ENCODE measurements at places on chromosomes 3 and 15.
A peak's percentile ranks its signal among the peaks of the same experiment; 100 is the strongest.

DNA sequence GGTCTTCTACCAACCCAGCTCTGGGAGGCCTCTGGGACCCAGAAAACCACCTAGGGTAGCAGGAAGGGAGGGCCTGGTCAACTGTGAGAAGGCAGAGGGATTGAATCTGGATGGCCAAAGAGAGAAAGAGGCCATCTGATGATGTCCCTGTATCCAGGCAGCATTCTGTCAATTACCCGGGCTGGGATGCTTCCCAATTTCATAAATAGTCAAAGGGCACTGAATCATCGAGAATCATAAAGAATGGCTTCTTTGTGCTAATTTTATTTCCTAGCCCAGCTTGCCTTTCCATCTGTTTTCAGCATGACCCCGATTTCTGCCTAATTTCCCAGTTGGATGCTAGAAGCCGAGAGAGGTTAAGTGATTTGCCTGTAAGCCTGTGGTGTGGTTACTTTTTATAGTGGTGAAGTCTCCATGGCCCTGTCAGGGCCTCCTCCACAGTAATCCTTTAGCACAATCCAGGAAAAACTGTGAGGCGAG is 129.2 kb downstream of the FAM43A start:
- no peak for DNase-seq

DNA sequence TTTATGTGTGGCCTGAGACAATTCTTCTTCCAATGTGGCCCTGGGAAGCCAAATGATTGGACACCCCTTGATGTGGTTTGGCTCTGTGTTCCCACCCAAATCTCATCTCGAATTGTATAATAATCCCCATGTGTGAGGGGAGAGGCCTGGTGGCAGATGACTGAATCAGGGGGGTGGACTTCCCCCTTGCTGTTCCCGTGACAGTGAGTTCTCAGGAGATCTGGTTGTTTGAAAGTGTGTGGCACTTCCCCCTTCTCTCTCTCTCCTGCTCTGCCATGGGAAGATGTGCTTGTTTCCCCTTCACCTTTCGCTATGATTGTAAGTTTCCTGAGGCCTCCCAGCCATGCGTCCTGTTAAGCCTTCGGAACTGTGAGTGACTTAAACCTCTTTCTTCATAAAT is 60.1 kb upstream of the PARL start:
- no peak for DNase-seq

- DNase-seq: no peak
Observed at GRCh38 chr3:129349791-129350190, 71.1 kb downstream of the HMCES start.

GRCh38 chr15:45347033-45347432 is 31.3 kb downstream of the GATM start:
- no peak for DNase-seq

- no peak for DNase-seq
Observed at GRCh38 chr3:37124435-37124834, 49.9 kb downstream of the LRRFIP2 start.

- DNase-seq: no peak
Observed at GRCh38 chr3:46907271-46907670, 29.8 kb downstream of the PTH1R start.

- DNase-seq: no peak
Observed at GRCh38 chr3:137509354-137510045, 254.6 kb upstream of the SOX14 start.

DNA sequence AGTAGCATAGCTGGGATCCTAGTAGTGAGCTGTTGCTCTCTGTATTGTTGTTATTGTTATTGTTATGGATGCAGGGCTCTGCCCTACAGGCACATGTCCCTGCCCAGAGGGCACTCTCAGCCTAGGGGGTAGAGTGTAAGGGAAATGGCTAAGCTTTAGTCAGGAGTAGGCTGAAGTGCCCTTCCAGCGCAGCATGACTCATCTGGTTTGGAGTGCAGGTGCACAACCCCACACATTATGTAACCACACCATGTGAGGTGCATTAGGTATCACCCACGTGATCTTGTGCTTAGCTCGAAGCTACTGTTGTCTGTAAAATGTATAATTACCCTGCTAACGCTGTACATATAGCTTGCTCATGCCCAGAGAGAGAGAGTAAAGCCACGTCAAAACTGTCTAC is 48.3 kb upstream of the TIPARP start:
- no peak for DNase-seq

- DNase-seq: no peak
Observed at GRCh38 chr3:51957520-51958205, 2.5 kb downstream of the GPR62 start.

GRCh38 chr3:113516115-113516505 is 1.2 kb upstream of the SPICE1 start:
- no peak for DNase-seq

GRCh38 chr3:77835921-77836320 is 796.0 kb downstream of the ROBO2 start:
- DNase-seq: no peak

- DNase-seq: no peak
Observed at GRCh38 chr15:91422797-91423196, 322.7 kb downstream of the SV2B start.

- no peak for DNase-seq
Observed at GRCh38 chr3:134694466-134694865, 43.6 kb upstream of the KY start.

DNA sequence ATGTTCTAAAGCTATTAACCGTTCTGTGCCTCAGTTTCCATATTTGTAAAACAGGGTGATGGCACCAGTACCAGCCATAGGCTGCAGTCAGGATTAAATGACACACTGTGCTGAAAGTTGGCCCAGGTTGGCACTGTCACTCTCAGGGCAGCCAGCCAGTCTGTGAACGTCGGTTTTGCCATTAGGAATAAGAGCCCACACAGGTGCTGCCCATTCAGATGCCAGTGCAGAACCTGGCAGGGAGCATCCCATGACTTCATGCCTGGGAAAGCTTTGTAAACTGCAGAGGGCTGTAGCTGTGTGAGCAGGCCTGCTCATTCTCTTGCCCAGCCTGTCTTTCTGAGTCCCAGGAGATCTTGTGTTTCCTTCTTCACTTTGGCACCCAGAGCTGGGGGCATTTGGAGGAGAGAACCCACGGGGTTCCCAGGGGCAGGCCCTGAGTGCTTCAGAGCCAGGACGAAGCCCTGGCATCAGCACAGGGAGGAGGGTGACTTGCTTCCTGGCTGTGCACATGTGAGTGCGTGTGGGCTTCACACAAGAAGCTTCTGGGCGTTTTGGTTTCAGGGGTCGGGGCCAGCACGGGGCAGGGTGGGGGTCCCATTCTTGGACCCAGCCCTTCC is 46.9 kb downstream of the ZNF710 start:
- no peak for DNase-seq

DNA sequence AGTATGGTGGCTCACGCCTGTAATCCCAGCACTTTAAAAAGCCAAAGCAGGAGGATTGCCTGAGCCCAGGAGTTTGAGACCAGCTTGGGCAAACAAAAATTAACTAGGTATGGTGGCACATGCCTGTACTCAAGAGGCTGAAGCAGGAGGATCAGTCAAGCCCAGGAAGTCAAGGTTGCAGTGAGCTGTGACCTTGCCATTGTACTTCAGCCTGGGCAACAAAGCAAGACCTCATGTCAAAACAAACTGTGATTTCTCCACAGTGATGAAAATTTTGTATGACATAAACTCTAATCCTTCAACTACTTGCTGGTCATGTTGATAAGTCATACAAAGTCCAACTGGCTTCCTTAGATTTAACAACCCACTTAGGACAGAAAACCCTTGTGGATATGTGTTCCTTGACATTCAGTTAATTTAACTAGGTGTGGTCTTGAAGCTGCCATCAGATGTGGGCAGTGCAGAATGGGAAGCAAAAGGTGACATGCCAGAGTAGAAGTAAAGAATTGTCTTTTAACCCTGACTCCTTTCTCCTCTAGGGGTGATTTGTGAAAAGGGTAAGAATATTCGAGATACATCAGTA is 263.3 kb downstream of the PTPRG start:
- DNase-seq: no peak

DNA sequence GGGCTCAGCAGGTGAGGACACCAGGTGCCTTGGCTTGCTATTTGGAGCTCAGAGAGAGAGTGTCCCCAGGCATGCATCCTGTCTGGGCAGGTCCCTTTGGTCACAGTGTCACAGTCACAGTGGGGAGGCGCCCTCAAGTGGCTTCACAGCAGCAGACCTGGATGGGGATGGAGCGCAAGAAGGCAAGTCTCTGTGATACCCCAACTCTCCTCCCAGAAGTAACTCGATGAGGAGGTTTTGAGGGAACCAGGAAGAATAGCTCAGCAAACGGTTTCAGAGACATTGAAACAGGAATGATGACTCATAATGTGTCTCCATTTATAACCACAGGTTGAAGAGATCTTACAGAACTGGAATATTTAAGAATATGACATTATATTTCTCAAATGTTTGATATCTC is 66.5 kb upstream of the SH3GL3 start:
- peak; percentile 60 for DNase-seq

DNA sequence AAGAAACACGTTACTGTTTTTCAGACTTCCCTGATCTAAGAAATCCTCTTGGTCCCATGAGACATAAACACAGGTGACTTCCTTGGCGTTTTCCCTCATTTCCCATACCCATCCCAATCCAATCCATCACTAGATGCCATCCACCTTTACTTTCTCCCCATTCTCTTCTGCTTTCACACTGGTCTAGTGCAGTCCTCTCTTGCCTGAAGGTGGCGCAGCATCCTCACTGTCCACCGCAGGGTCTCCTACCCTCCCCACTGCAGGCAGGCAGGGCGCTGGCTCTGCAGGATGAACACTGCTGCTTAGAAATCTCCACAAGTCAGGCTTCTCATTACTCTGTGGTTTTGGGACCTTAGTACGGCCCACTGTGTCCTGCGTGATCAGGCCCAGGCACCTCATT is 58.2 kb downstream of the RAB7A start:
- no peak for DNase-seq

DNA sequence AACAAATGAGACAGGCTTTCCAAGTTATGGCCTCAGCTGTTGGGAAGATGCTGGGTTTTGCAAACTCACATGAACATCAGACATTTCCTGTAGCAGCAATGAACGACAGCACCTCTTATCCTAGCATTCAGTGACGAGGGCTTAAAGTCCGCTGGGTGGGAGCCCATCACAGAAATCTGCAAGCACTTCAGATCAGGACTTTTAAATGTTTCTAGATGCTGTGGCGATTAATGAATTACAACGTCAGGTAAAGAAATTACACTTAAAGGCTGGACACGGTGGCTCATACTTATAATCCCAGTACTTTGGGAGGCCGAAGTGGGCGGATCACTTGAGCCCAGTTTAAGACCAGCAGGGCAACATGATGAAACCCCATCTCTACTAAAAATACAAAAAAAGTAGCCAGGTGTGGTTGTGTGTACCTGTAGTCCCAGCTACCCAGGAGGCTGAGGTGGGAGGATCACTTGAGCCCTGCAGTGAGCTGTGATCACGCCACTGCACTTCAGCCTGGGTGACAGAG is 3.9 kb downstream of the AEN start:
- no peak for DNase-seq

DNA sequence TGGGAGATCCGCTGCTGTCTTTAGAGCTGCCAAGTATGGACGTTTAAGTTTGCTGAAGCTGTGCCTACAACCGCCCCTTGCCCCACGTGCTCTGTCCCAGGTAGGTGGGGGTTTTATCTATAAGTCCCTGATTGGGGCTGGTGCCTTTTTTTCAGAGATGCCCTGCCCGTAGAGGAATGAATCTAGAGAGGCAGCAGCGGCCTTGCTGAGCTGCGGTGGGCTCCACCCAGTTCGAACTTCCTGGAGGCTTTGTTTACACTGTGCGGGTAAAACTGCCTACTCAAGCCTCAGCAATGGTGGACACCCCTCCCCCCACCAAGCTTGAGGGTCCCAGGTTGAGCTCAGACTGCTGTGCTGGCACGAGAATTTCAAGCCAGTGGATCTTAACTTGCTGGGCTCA is 83.4 kb upstream of the FGF7 start:
- DNase-seq: no peak

DNA sequence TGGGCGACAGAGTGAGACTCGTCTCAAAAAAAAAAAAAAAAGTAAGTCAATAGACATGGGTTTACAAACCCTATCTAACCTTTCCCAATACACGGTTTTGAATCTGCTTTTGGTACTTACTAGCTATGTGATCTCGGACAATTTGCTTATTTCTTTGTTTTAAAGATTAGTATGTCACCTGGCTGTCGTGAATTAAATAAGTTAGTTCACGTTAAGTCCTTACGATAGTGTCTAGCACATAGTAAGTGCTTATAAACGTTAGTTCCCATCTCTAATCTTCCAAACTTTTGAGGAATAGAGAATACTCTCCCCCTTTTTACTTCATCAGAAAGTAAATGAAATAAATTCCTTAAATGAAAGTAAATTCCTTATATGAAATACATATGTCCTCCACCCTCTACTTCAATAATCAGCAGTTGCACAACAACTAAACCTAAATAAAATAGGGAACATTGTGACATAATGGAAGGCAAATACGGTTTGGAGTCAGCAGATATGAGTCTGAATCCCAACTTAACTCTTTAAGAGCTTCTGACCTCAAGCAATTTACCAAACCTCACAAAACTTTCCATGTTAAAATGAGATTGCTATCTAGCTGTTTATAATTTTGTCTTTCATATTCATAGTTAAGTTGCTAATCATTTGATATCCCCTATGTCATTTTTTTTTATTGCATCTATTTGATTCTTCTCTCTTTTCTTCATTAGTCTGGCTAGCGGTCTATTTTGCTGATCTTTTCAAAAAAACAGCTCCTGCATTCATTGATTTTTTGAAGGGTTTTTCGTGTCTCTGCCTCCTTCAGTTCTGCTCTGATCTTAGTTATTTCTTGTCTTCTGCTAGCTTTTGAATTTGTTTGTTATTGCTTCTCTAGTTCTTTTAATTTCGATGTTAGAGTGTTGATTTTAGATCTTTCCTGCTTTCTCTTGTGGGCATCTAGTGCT is 134.6 kb downstream of the PEAK1 start:
- no peak for DNase-seq
